GM12892 (cell line): ENCODE measurements at places on chromosomes 5 and 9.

- DNase-seq = no peak
Observed at GRCh38 chr5:159273923-159274322, 10.8 kb downstream of the UBLCP1 start.

DNA sequence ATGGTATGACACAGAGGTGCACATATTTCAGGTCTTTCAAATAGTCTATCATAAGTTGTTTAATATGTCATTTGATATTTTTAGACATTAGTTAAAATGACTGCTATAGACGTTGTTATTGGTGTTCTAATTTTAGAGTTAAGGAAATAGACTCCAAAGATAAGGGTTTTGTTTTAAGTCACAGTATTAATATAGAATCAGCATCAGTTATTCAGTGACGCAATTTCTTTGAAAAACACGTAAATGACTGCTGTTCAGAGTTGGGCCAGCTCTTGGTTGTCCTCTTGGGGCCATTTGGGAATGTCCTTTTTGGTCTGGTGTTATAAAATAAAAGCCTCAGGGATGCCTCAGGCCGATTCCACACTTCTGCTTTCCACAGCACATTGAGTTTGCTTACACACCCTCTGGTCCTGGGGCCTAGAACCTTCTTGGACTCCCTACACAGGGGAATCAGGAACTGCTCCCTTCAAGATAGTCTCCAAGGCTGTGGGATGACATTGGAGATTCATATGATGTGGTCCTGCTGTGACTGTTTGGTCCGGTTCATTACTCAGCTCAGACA is 14.3 kb downstream of the OTULIN start:
- no peak for DNase-seq

DNA sequence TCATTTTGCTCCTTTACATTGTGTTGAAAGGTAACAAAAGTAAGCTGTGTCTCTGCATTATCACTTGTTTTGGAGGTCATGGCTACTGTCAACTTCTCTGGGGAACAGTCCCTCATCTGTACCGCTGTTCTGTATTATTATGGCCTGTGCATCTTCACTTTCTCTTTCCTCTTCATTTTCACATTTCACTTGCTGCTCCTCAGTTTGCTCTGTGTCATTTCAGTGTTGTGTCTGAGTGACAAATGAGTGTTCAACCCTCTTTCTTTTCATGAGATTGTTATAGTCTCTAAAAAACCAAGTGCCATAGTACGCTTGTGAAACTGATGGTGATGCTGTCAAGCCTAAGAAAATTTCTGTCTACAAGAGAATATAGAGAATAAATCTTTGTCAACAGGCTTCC is 122.0 kb upstream of the FER start:
- no peak for DNase-seq

DNA sequence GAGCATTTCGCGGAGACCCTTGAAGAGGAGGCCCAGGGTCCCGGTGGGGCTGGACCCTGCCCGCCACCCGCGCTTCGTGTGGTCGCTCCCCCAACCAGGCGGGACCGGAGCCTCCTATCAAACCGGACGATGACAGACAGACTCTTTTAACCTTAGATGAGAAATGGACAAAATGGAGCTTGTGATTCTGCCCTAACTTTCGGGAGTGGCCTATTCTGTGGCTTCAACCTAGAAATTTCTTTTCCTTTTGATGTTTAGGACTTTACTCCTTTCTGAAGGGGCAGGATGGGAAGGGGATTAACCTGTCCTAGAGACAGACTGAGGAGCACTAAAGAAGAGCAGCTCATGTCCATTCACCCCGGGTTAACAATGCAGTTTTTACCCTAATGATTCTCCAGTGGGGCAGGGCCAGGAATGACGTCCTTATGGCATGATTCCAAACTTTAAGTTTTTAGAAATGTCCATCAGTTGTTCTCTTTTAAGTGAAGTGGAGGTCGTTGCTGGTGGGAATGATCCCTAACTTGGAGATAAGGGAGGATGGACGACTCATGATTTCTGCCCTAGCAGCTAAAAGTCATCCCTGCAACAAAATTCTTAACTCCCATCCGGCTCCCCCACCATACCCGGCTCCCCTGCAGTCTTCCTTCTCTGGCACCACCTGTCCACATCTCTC is 1.0 kb downstream of the NIPSNAP3A start:
- DNase-seq = no peak

DNA sequence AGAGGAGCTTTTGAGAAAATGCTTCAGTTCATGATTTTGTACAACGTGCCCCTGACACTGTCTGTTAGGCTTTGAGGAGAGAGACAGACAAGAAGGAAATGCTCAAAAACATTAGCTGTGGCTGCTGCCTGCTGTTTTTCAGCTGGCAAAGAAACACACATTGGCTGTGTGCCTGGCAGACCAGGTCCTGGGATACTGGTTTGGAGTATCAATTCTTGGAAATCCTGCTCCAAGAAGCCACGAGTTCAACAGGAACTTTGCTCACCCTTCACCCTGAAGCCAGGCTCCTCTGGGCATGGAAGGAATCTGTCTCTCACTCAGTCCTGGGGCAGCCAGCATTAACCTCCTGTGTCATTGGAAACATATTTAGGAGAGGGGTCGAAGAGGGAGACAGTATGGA is 245.5 kb downstream of the AUH start:
- DNase-seq = no peak

DNA sequence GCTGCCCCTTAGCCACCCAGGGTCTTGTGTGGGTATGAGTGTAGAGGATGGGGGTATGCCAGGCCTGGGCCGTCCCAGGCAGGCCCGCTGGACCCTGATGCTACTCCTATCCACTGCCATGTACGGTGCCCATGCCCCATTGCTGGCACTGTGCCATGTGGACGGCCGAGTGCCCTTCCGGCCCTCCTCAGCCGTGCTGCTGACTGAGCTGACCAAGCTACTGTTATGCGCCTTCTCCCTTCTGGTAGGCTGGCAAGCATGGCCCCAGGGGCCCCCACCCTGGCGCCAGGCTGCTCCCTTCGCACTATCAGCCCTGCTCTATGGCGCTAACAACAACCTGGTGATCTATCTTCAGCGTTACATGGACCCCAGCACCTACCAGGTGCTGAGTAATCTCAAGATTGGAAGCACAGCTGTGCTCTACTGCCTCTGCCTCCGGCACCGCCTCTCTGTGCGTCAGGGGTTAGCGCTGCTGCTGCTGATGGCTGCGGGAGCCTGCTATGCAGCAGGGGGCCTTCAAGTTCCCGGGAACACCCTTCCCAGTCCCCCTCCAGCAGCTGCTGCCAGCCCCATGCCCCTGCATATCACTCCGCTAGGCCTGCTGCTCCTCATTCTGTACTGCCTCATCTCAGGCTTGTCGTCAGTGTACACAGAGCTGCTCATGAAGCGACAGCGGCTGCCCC is 2.6 kb downstream of the SLC35A4 start:
- DNase-seq = no peak

GRCh38 chr5:57431759-57432158 is 50.9 kb downstream of the ACTBL2 start:
- DNase-seq = no peak

DNA sequence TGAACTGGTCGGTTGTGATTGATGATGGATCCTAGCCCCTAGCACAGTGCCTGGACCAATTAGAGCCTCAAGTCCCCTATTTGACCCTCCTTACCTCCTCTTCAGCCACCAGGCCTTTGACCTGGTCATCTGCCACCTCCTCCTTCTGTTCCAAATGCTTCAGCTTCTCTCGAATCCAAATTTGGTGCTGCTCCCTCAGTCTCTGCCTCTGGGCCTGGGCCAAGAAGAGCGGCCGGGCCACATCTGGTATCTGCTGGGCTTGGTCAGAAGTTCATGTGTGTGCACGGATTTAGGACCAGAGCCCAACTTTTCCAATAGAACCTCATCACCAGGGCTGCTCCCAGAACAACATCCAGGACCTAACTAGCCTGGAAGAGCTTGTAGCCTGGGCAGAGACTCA is 6.5 kb downstream of the SLC35A4 start:
- no peak for DNase-seq

DNA sequence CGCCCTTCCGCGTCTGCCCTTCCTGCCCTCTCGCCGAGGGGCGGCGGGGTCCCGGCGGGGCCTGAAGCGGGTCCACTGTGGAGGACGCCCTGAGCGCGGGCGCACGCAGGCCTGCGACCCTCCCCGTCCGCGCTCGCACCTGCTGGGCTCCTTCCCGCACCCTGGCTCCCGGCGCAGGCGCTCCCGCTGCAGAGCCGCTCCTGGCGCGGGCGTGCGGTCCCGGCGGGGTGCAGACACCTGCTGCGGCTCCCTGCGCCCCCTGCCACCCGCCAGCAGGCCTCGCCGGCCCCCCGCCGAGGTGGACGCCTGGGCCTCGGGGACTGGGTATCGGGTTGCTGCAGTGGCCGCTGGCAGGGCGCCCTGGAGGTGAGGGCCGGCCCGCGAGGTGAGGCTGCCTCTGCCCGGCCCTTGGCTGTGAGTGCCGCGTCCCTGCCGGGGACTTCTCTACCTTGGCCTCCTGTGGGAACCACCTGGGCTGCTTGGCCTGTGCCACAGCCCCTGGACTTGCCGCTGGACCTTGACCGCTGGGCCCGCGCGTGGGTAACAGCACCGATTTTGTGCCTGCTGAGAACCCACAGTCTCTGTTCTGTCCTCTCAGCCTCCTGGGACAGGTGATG is 627 bp downstream of the ARRDC1 start:
- no peak for DNase-seq

DNA sequence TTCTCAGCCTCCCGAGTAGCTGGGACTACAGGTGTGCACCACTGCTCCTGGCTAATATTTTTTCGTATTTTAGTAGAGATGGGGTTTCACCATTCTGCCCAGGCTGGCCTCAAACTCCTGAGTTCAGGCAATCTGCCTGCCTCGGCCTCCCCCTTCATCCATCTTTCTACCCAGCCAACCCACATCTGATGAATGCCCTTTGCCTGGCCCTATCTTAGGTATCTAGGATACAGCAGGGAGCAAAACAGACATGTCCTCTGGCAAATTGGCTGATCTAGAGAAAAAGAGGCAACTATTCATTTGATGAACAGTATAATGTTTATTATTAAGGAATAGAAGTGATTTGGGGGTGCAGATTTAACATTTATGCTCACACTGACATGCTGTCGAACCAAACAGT is 123.0 kb downstream of the TRIO start:
- DNase-seq = no peak

DNA sequence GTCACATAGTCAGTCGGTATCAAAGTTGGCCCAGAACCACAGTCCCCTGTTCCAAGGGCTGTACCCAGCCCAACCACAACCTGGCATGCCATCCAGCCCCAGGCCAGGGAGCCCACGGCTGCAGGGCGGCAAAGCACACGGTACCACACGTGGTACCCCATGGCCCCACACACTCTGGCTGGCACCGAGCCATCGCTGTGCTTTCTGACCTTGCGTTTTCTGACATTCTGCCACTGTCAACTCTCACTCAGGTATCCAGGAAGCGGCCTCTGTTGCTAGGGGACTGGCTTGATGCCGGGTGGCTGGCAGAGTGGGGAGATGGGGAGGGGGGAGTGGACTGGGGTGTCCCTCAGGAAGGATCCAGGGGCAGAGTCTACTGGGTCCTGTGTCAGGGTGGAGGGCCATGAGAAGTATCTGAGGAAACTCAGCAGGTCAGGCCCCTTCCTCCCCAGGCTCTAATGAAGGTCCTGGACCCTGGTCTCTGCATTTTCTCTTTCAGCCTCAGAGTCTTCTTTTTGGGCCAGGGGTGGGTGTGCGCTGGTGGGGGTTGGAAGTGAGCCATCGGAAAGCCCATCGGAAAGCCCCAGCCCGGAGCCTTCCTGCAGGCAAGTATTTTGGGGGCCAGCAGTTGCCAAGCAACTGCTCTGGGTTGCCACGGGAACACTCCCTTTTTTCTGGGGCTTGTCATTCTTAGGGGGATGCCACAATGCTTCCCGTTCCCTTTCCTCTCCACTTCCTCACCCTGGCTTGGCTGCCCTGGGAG is 21.0 kb upstream of the RALGDS start:
- peak; percentile 67 for DNase-seq

DNA sequence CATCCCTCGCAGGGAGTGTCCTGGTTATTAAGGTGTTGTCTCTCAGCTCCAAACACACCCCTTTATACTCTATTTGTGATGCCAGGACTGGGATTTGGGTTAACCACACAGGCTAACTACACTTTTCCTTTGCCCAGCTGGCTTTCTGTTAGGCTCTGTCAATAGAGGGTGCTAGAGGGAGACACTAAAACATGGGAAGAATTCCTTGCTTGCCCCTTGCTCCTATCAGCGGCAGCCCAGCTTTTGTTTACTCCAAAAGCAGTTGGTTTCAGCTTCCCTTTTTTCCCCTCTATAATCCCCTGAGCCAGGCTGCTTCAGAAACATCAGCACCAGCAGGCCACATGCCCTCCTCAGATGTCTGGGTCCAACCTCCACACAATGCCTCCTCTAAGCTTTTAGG is 297.1 kb downstream of the KCTD16 start:
- no peak for DNase-seq

DNA sequence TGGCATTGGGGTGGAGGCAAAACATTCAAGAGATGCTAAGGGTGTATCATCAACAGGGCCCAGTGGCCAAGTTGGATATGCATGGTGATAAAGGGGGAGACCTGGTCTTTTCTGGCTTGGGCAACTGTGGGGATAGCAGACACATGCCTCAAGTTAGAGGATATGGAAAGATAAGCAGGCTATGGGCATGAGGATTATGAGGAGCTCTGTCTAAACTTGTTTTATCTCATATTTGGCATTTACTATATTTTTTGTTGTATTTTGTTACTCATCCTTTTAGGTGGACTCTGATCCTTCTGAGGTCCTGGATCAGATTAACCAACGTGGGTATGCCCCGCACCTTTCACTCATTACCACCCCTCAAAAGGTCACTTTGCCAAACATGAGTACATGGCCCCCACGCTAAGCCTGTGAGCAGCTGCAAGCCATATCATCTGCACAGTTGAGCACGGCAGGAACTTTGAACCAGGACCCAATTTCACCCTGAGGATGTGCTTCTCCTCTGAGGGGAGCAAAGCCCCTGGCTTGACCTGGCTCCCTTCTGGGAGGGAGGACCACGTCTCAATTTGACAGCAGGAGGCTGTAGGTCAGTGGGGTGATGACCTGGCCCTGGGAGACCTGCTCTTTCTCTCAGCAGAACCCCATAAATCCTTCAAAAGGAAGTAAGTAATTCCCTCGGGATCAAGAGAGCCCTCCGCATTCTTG is 71.1 kb upstream of the CD180 start:
- no peak for DNase-seq

DNA sequence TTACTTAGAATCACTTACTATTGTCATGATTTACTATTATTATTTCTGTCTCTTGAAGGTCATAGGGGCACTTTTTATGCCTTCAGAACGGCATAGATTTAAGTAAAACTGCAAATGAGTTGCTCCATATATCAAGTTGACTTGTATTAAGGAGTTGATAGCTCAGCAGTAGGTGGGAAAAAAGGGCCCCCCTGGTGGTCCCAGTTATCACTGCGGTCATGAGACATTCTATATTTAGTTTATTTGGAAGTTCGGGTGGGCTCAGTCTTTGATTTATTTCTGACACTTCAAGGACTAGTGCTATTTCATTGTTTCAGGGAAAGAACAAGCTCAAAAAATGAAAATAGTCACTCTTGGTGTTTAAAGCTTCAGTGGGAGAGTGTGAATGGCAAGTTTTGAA is 159.3 kb downstream of the SLC24A2 start:
- DNase-seq = no peak

GRCh38 chr5:124995421-124995820 is 249.0 kb upstream of the ZNF608 start:
- no peak for DNase-seq
